ENCODE measurements at places on chromosomes 3 and 15. TPM values are rescaled to one million over a fixed set of nuclear protein-coding genes. Genes with fewer than 3 reads are reported as not detected.

DNA sequence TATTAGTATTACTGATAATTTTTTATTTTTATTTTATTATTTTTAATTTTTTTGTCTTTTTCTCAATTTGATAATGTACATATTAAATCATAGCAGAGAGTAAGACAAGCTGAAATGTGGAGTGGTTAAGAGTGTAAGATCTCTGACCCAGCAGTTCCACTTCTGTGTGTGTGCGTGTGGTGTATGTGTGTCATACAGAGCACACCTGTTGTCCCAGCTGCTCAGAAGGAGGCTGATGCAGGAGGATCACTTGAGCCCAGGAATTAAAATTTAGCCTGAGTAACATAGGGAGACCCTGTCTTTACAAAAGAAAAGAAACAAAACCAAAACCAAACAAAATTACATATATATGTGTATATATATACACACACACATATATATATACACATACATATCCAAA lies 1.4 kb upstream of the CIDEC start:
- DNase-seq, result no peak

The CMTM7 gene
- total RNA-seq, result 11.0 TPM

The WDR93 gene
- total RNA-seq, result not detected

- no peak for DNase-seq
Observed at GRCh38 chr15:98996169-98996568, 11.4 kb downstream of the PGPEP1L start.

The THRB gene
- total RNA-seq, result 22.8 TPM

- no peak for DNase-seq
Observed at GRCh38 chr3:99825004-99825640, 7.5 kb downstream of the CMSS1 start.

GRCh38 chr3:144429719-144430121 lies 458.1 kb downstream of the DIPK2A start:
- DNase-seq, result no peak

GRCh38 chr15:67472957-67473356 lies 48.0 kb upstream of the C15orf61 start:
- no peak for DNase-seq

The LARP6 gene
- 50.6 TPM for total RNA-seq

The ZNF654 gene
- total RNA-seq, result 16.7 TPM

DNA sequence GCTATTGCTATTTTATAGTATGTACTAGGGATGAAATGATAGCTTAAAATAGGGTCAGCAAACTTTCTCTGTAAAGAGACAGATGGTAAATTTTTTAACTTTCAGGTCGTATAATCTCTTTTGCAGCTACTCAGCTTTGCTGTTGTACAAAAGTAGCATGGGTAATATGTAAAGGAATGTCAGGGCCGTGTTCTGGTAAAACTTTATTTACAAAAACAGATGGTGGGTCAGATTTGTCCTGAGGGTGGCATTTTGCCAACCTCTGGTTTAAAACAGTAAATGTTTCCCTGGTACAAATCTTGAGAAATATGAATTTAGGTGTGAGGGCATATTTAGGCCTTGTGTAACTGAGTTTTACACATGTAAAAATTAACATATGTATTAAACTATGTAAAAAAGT lies 18.6 kb downstream of the NMD3 start:
- DNase-seq, result no peak

DNA sequence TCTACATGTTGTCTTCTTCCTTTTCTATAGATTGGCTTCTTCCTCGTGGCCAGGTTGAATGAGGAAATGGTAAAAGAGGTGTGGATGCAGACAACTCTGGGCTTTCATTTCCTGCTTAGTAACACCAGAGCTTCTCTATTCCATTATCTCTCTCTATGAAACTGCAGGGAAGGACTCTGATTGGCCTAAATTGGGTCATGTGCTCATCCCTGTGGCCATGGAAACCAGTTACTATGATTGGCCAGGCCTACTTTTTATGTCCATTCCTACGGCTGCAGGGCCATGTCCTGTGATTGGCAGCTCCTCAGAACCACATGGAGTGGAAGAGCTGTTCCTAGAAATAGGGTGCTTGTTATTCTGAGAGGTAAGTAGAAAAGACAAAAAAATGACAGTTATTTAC lies 486.9 kb upstream of the ADAMTS9 start:
- DNase-seq, result no peak

GRCh38 chr3:146705225-146705624 lies 100.1 kb upstream of the PLSCR5 start:
- no peak for DNase-seq

DNA sequence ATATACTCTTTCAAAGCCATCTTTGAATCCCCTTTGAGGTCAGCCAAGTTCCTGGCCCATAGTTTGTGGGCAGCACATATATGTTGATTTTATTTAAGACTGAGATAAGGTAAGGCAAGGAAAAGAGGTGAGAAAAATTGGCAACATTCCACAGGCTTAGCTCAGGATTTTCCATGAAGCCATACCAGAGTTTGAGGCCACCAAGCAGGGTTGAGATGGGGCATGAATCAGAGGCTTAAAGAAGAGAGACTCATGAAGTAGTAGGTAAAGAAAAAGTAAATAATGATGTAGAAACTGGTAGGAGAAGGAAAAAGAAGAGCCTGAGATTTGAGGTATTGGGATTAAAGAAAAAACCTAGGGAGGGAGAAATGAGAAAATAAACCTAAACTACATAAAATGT lies 89.2 kb downstream of the MYO5A start:
- no peak for DNase-seq

DNA sequence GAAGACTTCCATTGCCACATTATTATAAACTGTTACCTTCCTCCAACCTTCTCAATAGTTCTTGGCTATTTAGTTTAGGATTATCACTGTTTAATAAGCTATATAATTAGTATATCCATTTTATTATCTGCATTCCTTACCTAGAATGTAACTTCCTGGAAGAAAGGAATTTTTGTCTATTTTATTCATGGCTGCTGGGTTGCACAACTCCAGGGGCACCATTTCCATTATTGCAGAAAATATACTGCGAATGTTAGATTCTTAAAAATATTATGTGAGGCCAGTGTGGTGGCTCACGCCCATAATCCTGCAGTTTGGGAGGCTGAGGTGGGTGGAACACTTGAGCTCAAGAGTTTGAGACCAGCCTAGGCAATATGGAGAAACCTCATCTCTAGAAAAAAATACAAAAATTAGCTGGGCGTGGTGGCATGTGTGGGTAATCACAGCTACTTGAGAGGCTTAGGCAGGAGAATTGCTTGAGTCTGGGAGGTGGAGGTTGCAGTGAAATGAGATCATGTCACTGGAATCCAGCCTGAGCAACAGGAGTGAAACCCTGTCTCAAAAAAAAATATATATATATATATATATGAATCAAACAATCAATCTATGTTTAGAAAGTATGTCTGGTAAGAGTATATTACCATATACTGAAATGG lies 19.9 kb downstream of the CLDN1 start:
- no peak for DNase-seq

The SV2B gene
- 3.2 TPM for total RNA-seq

DNA sequence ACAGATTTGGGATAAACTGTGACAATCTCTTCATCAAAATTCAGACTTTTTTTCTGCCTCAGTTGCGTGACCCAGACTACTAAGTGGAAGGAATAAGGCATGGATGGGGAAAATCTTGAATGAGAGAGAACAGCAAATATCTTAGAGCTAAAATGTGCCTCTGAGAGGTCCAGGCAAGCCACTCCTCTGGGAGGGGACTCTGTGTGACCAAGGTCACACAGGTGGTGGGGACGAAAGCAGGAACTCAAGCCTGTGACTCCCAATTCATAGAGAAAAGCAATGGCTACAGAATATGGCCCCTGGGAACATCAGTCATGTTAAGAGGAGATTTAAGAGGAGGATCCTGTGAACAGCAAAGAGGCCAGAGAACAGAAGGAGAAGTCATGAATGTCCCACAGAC lies 268.1 kb downstream of the FOXP1 start:
- DNase-seq, result no peak

The GNB4 gene
- 23.3 TPM for total RNA-seq

GRCh38 chr3:189508784-189509501 lies 122.2 kb upstream of the TP63 start:
- no peak for DNase-seq

GRCh38 chr3:36904641-36905040 lies 40.2 kb downstream of the TRANK1 start:
- DNase-seq, result peak; percentile 61

DNA sequence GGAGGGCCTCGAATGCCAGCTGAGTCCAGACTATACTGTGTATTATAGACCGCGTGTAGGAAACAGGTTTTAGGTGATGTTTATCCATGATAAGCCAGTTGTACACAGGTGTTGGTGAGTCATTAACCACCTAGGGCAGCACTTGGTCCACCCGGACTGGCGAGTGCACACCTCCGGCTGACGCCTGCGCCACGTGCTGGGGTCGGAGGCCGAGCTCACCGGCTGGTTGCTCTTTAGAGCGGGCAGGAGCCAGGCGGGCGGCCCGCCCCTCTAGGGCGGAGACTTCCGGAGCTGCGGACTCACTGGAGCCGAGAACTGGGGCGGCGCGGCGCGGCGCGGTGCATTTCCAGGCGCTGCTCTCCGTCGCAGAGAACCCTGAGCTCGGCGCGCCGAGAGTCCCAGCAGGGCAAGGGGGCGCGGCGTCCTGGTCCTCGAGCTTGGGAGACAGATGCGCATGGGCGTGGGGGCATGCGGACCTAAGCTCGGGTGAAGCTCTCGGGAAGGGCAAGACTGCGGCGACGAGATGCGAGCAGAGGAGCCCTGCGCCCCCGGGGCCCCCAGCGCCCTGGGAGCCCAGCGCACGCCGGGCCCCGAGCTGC lies at the start of gene ESYT3:
ESYT3 (plus strand) TSS at position 341 of the 599 bp plus-strand sequence; CDS start at position 524, 183 bp downstream.
- DNase-seq, result no peak

DNA sequence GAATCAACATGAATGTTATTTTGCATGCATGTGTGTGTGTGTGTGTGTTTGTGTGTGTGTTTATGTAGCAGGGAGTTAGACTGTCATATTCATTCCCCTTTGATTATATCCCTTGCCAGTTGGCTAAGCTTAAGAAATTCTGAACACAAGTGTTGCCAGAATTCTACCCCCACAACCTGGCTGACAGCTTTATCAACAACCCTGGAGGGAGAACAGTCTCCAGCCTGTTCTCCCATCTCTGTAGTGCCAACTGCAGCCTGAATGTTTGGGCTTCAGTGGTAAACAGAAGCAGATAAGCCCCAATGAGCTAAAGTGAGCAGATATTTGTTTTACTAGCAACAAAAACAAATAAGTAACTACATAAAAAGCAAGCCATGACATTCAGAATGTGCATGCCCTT lies 162.6 kb upstream of the ABI3BP start:
- DNase-seq, result no peak

- DNase-seq, result no peak
Observed at GRCh38 chr3:108292450-108292849, 3.9 kb upstream of the HHLA2 start.

- no peak for DNase-seq
Observed at GRCh38 chr3:28761375-28761774, 412.8 kb upstream of the AZI2 start.

The FANCD2OS gene
- not detected for total RNA-seq

The TBCCD1 gene
- total RNA-seq, result 10.6 TPM

- no peak for DNase-seq
Observed at GRCh38 chr3:140467796-140468315, 210.0 kb upstream of the TRIM42 start.

DNA sequence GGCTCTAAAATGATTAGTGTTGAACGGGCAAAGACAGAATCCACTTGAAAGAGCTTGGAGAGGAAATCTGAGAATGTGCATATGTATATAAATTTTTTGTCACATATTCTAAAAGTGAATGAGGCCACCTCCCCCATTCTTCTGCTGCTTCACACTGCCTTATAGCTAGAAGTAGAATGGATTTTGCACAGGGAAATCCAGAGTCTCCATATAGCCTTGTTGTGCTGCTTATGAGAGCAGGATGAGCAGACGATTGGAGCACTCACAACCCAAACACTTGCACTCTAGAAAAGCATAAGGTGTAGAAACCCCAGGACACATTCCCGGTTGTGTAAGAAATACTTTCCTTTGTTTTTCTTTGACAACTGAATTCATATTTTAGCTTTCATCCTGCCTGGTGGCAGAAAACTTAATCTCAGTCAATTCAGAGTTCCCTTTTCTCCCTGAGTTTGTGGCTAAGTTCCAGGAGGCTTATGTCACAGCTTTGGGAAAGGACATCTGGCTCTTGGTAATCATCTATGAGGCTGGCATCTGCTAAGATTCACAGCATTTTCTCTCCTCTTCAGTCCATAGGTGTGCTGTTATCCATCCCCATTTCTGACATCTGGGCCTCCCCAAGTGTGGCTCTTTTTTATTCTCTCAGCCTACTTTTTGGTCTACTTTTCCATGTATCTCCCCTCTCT lies 188.4 kb upstream of the PFN2 start:
- no peak for DNase-seq

The TRPM1 gene
- total RNA-seq, result not detected

DNA sequence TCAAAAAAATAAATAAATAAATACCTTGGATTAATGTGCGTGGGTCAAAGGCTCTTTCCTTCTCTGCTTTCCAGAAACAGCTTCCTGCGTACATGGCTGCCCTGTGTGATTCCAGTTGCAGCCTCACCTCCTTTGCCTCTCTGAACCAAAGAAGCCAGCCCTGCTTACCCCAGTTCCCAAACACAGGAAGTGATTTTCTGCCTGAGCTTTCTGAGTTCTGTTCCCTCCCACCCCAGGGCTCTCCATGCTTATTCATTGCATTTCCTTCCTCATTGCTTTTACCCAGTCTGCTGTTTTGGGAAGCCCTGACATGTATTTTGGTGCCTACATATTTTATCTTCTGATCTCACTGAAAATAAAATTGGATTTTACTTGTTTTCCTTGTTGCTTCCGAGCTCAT lies 15.4 kb downstream of the ZSCAN2 start:
- no peak for DNase-seq

Measured in vagina (tissue), 2 donors.